ENCODE measurements at places on chromosomes 7 and 10.

- no peak for DNase-seq
These were observed 302.2 kb downstream of the CCDC3 start for GRCh38 chr10:12699258-12699700.

DNA sequence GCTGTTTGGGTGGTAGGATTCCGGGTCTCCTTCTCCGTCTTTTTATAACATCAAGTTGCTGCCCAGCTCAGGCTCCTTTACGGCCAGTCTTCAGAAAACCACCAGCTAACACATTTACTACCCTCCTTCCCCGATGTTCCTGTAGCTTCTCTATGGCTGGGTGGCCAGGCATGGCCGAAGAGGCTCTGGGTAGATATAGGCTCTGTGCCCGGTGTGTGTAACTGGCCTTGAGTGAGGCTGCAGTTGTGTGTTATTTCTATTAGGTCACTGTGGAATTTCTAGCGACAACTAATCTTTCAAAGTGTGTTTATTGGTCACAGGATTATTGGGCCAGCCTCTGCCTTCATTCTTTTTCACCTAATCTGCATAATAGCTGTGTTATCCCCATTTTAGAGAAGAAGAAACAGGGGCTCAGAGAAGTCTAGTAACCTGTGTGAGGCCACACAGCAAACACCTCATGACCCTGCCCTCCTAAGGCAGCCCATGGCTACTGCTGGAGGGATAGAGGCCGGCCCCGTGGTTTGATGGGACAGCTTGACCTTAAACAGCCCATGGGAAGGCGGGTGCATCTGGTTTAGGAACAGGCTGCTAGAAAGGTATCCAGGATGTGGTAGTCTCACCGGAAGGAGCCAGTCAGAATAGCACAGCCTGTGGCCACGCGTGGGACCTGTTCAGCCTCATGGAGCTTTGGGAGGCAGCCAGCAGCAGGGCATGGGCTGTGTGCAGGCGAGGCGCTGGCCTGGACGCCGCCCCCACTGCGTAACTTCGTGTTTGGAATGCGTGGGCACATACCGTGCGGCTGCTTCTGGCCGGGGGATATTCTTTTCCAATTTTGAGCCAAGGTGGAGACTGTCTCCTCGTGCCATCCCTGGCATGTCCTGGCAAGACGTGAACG is 29.7 kb downstream of the HTRA1 start:
- no peak for DNase-seq

GRCh38 chr7:45407730-45408408 is 166.3 kb upstream of the ADCY1 start:
- peak; percentile 1 for DNase-seq

GRCh38 chr10:29559996-29560395 is 74.8 kb downstream of the SVIL start:
- DNase-seq = no peak

- DNase-seq = no peak
These were observed 283.0 kb downstream of the TCF7L2 start for GRCh38 chr10:113232928-113233511.

GRCh38 chr7:152344253-152344652 is 91.5 kb downstream of the KMT2C start:
- DNase-seq = no peak

- no peak for DNase-seq
These were observed 96.3 kb upstream of the TRIM24 start for GRCh38 chr7:138363721-138364120.

- no peak for DNase-seq
These were observed 604.3 kb upstream of the GALNT17 start for GRCh38 chr7:70527520-70528115.

GRCh38 chr10:69446650-69447151 is 4.6 kb upstream of the TSPAN15 start:
- DNase-seq = no peak

GRCh38 chr7:48059706-48060105 is 24.4 kb downstream of the C7orf57 start:
- DNase-seq = no peak

DNA sequence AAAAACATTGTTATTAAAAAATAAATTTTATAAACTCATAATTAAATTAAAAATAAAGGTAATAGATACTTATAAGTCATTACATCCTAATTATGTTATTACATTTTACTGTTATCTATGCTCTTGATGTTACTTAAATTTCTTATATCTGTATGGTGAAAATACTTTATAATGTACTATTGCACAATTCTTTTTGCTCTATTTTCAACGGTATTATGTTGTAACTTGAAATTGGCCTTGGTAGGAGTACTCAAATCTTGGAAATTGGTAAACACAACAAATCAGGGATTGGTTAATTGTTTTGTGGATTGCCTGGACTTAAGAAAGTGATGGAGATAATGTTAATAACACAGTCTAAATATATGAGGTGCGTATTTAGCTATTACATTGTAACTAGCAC is 273.3 kb downstream of the MDFIC start:
- DNase-seq = no peak

- no peak for DNase-seq
These were observed 40.0 kb upstream of the AGR3 start for GRCh38 chr7:16921644-16922257.

- DNase-seq = no peak
These were observed 22.6 kb upstream of the INPP5A start for GRCh38 chr10:132514821-132515520.

DNA sequence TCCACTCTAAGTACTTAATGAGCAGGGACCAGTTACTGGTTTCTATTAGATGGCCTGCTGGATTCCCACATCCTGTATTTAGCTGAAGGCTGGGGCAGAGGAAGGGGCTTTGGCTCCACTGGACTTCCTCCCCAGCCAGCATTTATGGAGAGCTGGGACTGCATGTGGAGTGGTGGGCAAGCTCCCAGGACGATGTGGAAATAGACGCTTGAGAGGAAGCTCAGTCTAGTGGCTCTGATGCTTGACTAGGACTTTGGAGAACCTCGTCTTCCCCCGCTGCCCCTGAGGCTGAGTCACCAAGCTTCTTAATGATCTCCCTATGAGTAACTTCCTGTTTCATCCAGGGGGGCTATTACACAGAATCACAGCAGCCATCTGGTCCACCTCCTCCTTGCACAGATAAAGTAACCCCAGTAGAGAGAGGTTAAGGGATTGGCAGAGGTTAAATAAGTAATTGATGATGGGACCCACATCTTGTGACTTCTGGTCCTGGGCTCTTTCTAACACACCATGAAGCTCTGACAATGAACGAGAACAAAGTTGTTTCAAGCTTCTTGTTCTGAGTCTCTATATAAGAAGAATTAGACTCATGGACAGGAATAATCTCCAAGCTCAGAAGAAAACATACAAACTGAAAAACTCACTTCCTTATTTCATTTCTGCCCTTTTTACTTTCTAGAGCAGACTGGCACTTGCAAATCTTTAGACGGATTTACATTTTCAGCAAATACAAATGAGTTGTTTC is 126.2 kb downstream of the PRPF18 start:
- no peak for DNase-seq

GRCh38 chr7:40470091-40470592 is 335.3 kb downstream of the SUGCT start:
- DNase-seq = no peak

DNA sequence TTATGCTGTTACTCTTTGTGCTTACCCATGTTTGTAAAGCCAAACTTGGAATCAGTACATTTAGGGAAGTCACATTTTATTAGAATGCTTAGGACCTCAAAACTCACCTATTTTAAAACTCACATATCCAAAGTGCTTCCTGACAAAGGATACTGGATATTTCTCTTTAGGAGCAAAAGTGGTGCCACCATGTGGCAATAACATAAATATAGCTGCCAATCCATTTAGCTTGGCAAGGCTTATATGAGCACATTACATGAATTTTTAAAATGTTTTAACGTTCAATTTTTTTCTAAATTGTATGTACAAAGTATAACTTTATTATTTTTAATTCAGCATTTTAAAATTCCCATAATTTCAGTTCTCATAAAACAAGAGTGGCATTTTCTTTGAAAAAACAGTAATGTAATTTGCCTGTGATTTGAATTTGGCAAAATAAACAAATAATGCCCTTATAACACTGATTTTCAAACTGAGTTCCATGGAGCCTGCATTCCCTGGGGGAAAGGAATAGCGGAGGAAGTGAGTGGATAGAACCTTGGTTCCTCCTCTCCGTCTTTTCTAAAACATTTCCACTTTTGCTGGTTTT is 75.4 kb downstream of the HDAC9 start:
- DNase-seq = peak; percentile 29

DNA sequence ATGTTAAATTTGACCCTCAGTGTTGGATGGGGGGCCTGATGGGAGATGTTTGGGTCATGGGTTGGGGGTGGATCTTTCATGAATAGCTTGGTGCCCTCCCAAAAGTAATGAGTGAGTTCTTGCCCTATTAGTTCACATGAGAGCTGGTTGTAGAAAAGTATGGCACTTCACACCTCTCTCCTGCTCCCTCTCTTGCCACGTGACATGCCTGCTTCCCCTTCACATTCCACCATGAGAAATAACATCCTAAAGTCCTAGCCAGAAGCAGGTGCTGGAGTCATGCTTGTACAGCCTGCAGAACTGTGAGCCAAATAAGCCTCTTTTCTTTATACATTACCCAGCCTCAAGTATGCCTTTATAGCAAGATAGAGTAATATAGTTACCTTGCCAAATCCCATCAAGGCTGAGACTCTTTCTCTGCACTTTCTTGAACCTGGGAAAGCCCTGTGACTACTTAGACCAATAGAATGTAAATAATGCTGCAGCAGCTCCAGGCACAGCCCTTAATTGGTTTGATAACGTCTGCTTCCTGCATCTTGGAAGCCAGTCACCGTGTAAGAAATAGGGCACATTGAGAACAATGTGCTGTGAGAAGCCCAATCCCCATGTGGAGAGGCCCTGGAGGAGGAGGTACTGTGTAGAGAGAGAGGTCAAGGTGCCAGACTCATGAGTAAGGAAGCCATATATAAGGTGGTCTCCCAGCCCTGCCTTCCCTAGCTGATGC is 88.0 kb upstream of the NAMPT start:
- DNase-seq = no peak

GRCh38 chr7:101865031-101865430 is 47.6 kb downstream of the CUX1 start:
- DNase-seq = no peak

GRCh38 chr10:71837098-71837827 is 13.8 kb downstream of the PSAP start:
- no peak for DNase-seq

DNA sequence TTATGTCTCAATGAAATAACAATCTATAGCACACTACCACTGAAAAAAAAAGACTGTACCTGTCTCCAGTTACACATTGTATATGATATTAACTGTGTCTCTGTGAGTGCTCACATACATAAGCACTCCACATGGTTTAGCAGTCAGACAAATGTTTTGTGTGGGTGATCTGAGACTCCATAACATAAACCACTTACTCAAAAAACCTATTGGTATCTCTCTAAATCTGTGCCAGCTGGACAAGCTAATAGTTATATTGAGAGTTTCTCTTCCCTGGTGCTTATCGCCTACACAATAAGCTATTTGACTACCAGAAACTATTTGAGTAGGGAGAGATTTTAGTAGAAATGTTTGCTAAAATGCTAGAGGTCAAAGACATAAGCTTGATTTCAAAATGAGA is 190.1 kb upstream of the AGR3 start:
- no peak for DNase-seq

- no peak for DNase-seq
These were observed 44.1 kb upstream of the SLC39A12 start for GRCh38 chr10:17907641-17908040.

- DNase-seq = no peak
These were observed 100.0 kb upstream of the KCTD7 start for GRCh38 chr7:66528652-66529051.

DNA sequence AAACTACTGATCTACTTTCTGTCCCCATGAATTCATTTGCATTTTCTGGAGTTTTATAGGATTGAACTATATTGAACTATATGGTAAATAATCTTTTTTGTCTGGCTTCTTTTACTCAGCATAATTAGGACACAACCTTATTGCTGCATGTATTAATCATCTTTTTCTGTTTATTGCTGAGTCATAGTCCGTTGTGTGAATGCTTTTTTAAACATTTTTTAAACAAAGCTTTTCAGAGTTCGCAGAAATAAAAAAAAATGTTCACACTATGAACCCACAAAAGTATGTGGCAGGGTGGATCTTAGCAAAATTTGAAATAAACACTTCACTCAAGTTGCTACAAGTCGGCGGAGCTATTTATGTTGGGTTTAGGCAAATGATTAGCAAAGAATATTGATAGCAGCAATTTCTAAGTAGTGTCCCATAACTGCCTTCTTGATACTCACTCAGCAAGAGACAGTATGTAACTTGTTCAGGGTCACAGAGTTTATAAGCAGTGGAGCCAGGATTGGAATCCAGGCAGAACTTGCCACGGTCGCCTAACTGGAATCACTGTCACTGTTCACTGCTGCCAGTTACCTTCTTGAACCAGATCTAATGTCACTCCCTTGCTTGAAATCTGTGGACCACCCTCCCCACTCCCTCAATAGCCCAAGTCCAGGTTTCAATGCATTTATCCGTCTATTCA is 5.6 kb downstream of the CH25H start:
- DNase-seq = no peak

- no peak for DNase-seq
These were observed 243.1 kb downstream of the ZMYND11 start for GRCh38 chr10:378230-378929.

- no peak for DNase-seq
These were observed 3.8 kb downstream of the UPK3B start for GRCh38 chr7:76513817-76514799.

- DNase-seq = no peak
These were observed 98.2 kb upstream of the NEBL start for GRCh38 chr10:20995123-20995987.

DNA sequence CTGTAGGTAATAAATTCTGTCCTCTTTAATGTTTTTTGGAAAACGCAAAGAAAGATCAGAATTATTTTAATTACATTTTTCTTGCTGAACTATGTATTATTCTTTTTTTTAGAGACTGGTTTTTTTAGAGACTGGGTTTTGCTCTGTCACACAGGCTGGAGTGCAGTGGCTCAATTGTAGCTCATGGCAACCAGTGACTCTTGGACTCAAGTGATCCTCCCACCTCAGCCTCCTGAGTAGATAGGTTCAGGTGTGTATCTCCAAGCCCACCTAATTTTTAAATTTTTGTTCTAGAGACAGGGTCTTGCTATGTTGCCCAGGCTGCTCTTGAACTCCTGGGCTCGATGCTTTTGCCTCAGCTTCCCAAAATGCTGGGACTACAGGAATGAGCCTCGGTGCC is 5.3 kb upstream of the DENND10 start:
- DNase-seq = no peak

DNA sequence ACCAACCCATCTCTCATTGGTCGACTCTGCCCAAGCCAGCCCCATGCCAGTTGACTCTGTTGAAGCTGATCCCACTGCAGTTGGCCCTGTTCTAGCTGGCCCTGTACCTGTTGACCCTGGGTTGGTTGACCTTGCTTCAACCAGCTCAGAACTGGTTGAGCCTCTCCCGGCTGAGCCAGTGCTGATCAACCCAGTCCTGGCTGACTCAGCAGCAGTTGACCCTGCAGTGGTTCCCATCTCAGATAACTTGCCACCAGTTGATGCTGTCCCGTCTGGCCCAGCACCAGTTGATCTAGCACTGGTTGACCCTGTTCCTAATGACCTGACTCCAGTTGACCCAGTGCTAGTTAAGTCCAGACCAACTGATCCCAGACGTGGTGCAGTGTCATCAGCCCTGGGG is 7.4 kb downstream of the PPRC1 start:
- DNase-seq = no peak

- no peak for DNase-seq
These were observed 41.5 kb upstream of the NKX6-2 start for GRCh38 chr10:132827423-132827789.

Data from NCI-H1436 (cell line).